Activated naive CD4-positive, alpha-beta T cell treated with anti-CD3 and anti-CD28 coated beads, Interleukin-2, amount 50 U/mL, for 72 hours (primary cell): ENCODE measurements at places on chromosomes 5 and 9.

- no peak for DNase-seq
These were observed 17.3 kb upstream of the XPA start for GRCh38 chr9:97714435-97714834.

- DNase-seq: no peak
These were observed 90.7 kb downstream of the DAPK1 start for GRCh38 chr9:87588339-87588738.

DNA sequence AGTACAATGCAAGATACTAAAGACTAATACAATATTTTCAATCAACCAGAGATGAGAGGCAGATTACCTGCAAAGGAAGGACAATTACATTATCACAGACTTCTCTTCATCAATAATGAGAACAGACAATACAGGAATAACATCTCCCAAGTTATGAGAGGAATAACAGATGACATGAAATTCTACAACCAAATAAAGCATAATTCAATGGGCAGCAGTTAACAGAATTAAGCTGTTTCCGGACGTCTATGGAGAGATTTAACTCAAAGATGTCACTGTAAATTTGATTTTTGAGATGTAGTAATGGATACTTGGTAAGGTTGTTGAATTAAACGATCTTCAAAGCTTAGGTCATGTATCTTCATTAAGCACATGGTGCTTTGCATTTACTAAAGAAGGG lies 19.8 kb upstream of the PARP8 start:
- DNase-seq: no peak

GRCh38 chr5:107381189-107381856 lies 289.4 kb downstream of the EFNA5 start:
- no peak for DNase-seq
